Epithelial cell of proximal tubule (primary cell): ENCODE measurements at places on chromosomes 16 and 17.

DNA sequence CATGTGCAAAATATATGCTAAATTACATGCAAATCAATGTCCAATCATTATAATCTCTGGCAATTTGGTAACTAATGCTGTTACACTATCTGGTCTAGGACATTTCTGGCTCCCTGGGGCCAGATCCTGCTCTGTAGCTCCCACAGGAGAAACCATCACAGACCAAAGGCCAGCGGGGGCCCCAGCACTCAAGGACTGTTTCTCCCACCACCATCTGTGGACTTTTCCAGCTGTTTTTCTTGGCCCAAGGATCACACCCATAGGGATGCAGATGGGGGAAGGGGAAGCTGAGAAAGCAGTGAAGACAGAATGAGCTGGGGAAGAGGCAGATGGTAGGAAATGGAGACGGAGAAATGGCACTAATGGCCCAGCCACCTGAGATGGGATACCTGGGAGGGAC, at the start of gene HIGD1B:
Gene HIGD1B (plus strand): TSS at position 298 of the 400 bp plus-strand sequence. CDS start 270 bp downstream, outside the sequence.
- DNase-seq = no peak

DNA sequence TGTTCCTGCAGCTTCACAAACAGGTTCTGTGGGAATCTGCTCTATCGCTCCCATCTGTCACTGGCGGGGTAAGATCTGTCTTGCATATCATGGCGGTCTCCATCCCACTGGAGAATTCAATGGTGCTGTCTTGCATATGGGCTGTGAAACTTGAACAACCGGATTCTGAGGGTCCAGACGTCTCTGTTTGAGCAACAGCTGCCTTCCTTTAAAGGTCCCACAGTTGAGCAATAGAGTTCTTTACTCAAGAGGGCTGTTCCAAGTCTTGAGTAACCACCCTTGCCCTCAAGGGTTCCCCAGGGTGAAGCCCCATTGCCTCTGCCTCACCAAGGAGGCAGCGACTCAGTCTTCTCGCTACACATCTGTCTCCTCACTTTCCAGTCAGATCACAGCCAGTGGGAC, 50.8 kb downstream of the ZFHX3 start:
- no peak for DNase-seq

DNA sequence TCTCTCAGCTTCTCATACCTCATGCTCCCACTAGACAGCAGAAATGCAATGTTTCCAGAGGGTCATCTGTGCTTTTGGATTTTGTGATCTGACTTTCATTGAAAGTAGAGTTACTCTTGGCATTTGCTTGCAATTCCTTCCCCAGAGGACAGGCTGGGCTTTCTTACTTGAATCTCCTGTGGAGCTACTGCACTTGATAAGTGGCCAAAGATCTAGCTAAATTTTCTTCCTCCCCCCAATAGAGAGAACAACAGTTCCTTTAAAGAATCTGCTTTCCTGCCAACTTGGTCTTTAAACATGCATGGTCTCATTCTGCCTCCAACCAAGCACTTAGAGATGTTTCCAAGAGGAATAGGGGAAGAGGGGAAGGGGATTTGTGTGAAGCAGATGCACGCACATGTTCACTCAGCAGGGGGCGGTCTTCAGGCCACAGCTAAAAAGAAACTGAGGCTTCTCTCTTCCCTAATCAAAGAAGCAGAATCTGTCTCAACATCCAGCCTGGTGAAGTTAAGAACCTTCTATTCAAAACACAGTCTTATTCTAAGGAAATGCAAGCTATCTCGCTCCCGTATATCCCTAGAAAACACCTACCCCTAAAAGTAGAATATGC, 229.6 kb downstream of the ZFHX3 start:
- DNase-seq = no peak

DNA sequence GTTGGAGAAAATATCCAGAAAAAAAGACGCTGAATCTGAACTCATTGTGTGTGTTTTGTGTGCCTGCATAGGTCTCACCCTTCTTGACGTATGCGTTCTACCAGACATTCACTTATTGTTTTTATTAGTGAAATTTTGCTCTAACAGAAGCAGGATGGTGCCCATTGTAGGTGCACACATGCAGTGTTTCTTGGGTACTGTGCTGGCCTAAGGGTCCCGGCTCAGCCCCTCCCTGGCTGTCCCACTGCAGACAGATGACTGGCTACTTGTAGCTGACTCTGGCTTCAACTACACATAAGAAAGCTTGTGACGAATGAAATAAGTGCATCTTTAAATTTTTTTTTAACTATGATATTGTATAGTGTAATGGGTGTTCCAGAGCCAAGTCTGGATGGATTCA, 227.0 kb downstream of the CBLN1 start:
- no peak for DNase-seq

DNA sequence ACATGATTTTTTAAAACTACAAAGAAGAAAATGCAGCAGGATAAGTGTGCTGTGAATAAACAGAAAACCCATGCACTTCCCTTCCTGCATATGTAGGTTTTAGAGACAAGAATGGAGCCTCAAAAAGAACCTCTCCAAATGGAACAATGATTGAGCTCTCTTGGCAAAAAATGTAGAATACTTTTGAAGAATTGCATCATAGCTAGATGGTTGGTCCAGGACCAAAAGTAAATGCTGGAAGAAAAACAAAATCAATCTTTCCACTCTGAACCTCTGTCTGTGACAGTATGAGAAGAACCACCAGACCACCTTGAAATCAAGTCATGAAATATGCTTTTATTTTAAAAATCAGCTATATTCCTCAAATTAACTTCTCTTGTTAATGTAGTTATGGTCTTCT, 17.5 kb downstream of the HELZ start:
- DNase-seq = no peak

GRCh38 chr16:88692861-88693260, 6.6 kb upstream of the SNAI3 start:
- DNase-seq = no peak
